ENCODE measurements at places on chromosomes 2 and 18.
A peak's percentile ranks its signal among the peaks of the same experiment; 100 is the strongest.

- DNase-seq = no peak
Measured at GRCh38 chr2:110904779-110905148, 172.4 kb downstream of the ACOXL start.

- peak; percentile 17 for DNase-seq
Measured at GRCh38 chr2:236824836-236825235, 255.2 kb downstream of the ACKR3 start.

DNA sequence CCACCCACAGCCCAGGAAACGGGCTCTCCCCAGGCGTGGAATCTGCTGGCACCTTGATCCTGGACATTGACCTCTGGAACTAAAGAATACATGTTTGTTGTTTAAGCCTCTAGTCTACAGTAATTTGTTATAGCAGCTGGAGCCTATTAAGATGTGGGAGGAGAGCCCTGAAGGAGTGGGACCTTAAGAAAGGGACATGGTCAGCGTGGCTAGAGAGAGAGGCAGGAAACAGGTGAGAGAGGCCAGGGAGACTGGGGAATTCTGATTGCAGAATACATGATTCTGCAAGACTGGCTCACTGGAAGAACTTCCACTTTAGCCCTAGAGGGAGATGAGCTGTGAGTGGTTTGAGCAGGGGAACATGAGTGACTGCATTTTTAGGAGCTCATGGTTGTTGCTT lies 83.2 kb downstream of the CD8B2 start:
- no peak for DNase-seq

DNA sequence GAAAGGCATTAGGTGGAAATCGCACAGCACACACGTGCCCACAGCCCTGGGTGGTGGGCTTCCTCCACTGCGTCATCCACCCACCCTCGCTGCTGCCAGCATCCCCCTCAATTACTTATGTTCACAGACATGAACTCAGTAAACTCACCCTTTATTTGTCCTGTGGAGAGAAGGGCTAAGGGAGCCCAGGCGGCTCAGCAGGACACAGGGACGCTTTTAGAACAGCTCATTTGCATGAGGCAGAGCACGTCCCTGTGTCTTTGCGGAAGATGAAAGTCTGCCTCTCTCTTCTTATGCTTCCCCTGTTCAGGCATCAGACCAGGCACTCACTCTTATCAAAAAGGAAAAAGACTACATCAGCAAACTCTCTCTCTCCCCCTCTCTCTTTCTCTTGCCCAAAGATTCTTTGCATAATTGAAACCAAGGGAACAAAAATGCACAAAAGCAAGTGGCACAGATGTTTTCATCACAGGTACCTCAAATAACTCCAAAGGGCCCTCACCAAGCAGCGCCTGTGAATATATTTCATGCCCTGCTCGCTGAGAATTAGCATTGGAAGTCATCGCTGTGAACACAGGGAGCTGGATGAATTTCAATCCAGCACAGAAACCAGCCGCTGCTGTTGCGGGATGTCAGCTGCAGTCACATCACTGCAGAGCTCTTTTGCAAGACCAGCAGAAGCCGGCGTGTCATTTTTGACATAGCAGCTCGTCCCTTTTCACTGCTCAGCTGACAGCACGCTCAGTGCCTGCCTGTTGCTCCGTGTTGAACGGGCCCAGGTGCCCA lies 376.3 kb upstream of the MYT1L start:
- DNase-seq = no peak

DNA sequence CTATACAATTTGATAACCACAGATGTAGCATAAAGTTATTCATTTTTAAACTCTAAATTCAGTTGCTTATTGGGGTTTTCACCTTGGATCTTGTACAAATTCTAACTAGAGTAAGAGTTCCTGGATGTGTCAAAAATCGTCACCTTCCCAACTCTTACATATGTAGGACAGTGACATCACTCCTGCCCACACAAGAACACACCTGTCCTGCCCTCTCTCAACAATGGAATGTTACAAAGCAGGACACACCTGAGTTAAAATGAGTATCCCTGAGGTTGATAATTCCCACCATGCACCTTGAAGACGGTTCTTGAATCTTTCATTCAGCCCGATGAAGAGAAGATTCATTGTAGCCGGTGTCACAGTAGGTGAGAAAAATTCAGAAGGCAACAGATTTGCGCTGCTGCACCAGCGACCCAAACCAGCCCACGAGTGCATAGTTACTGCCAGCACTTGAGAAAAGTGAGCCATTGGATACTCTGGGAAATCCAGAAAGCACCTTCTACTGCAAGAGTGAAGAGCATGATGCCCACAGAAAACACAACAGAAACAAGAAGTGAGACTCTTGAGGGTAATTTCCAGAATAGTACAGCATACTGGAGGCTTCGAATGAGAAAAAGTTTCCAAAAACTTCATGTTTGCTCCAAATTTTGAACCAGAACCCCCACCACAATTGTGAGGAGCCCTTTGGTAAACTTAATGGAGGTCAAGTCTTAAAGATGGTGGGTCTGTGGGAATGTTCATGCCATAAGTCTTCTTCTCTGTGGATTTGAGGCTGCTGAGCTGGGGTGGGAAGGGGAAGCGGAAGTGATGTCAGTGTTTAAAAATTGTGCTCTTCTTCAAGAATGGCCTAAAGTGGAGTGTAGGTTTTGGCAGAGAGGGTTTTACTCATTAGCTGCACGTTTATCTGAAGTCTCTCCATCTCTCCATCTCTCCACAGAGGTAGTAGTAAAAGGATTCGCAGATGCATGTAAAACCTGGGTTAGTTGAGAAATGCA lies 34.7 kb upstream of the ADAM23 start:
- DNase-seq = no peak

DNA sequence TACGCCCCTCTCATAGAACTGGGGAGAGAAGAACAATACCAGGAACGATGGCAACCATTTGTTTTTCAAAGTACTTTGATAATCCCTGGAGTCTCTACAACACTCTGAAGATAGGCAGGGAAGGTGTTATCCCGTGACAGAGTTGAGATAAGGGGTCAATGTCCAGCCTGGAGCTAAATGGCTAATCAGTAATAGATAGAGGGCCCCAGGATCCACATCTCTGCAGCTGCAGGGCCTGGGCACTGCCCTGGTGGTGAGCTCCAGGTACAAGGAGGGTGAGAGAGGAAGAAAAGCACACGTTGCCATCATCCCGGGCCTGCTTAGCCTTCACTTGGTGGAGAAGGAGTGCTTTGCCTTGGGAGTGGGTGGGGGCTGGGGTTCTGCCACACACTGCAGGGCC lies 260.6 kb downstream of the PRKCE start:
- DNase-seq = peak; percentile 80

GRCh38 chr2:55954306-55955035 lies 30.9 kb upstream of the EFEMP1 start:
- DNase-seq = no peak

DNA sequence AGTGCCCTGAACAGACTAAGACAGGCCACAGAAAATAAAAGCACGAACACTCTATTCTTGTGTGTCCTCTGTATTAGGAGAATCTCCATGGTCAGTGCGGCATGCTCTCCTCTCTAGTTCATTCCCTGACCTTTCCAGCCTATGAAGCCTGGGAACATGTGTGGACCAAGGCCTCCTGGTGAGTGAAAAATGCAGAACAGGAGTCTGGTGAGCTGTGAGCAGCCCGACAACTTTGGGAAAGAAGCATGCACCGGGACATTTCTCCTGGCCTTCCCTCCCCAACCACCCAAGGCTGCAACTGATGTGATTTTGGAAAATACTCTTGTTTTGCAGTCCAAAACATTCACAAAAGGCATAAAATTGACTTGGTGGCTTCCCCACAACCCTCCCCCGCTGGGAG lies 878.3 kb upstream of the ID2 start:
- no peak for DNase-seq

- no peak for DNase-seq
Measured at GRCh38 chr18:7766817-7767216, 199.7 kb downstream of the PTPRM start.

DNA sequence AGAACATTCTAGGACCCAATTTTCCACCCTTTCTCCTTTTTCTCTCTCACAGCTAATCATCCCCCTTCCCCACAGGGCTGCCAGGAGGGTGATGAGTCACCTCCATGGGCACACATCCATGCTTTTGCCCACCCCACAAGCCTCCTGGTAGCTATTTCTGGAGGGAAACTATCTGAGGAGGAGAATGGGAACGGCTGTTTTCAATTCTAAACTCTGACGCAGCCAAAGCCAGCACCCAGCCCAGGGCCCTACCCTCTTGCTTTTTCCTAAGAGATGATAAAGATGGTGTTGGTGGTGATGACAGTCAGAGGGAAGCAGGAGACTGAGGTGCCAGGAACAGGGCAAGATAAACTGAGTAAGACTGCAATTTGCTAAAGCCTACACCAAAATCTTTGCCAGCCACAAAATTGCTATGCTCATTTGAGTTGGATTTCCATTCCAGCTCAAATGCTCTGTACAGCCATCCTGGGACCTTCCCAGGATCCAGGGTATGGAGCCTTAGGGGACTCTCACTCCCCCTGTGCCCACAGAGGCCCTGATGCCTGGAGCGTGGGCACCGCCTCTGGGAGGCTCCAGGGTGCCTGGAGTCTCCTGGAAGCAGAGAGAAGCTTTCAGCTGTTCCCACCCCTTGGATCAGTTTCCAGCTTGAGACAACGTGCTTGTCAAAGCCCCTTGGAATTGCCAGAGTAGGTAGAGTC lies 62.0 kb upstream of the FZD7 start:
- DNase-seq = no peak

DNA sequence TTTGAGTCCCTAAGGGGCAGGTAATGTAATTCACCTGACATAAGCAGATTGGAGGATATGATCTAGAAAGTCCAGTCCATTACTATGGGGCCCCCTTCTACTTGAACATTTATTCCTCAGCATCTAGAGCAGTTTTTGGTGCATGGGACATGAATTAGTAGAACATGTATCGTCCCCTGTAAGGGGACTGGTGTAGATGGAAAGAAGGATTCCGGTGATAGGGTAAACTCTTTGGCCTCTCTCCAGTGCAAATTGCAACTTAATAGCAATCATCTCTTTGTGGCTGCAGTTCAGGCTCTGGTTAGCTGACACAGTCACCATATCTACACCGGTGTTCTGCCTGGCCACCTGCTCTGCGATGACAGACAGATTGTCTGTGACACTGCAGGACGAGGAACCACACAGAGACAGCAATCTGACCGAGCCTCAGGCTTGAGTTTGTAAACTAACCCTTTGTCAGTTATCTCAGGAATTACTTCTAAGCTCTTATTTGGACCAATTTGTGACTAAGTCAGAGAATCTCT lies 6.4 kb upstream of the SLC8A1 start:
- no peak for DNase-seq

- DNase-seq = no peak
Measured at GRCh38 chr2:37436323-37436722, 91.9 kb downstream of the QPCT start.

GRCh38 chr2:209563453-209563852 lies 139.6 kb downstream of the MAP2 start:
- no peak for DNase-seq

DNA sequence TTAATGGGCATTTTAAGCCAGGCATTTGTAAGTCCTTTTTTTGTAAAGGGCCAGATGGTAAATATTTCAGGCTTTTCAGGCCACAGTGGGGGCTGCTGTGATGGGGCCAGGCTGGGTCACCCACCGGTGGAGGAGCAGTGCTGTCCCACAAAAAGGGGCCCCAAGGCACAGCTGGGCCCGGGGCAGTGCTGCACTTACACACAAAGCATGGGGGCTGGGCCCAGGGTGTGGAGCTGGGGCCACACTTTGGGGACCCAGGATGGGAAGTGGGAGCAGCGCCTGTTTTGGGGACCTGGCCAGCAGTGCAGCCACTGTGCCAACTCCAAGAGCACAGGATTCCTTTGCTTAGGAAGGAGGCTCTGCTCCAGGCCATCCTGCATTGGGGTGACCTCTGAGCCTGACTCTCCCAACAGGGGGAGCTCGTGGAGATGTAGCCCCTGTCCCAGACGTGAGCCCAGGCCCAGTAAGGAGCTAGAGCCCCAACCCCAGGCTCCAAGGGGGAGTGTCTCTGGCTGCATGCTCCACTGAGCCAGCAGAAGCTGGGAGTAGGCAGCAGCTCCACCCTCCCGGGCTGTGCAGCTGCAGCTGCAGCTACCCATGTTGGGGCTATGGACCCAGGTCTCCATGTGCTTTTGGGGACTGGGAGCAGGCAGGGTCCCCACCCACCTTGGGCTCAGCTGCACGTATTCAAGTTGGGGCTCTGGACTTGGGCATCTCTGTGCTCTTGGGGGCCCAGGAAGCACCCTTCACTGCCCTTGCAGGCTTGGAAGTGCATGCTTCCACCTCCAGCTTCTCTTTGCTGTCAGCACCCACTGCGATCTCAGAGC lies 1036.5 kb upstream of the CNTNAP5 start:
- no peak for DNase-seq

DNA sequence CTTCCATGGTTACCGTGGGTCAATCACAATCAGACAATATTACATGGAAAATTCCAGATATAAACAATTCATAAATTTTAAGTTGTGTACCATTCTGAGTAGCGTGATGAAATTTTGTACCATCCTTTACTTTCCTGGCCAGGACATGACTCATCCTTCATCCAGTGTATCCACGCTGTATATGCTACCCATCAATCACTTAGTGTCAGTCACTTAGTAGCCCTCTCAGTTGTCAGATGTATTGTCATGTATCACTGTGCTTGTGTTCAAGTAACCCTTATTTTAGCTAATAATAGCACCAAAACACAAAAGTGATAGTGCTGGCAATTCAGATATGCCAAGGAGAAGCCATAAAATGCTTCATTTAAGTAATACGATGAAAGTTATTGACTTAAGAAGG lies 282.6 kb downstream of the CPS1 start:
- no peak for DNase-seq

DNA sequence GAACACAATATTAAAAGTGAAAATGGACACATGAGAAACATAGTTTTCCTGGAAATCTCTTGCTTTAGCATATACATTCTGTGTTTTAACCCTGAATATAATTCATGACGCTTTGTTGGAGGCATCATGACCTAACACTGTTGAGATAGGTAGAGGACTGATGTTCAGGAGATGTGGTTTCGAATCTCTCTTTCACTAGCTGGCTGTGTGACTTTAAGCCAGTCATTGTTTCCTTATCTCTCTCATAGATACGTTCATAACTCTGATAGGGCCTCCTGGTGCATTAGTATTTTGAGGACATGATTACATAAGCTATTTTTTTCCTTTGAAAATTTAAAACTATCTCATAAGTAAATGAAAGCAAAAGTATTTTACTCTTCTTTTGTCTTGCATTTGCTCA lies 179.0 kb upstream of the DTNA start:
- no peak for DNase-seq
